ENCODE measurements at places on chromosomes 1 and 21.

DNA sequence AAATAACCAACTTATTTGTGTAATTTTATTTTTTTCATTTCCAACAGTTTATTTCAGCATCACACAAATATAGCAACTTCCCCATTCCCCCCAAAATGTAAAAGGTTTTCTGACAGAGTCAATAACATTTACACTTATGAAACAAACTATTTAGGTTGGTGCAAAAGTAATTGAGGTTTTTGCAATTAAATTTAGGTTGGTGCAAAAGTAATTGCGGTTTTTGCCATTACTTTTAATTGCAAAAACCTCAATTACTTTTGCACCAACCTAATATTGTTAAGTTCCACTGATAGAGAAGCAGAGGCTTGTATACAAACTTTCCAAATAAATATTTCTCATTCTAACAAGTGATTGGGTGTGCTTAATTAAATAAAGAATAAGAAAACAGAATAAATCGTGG lies 270.9 kb upstream of the DUSP10 start:
- DNase-seq, result no peak

- DNase-seq, result peak; percentile 15
Measured at GRCh38 chr1:89804642-89805237, 16.1 kb upstream of the LRRC8D start.

GRCh38 chr1:199735660-199736059 lies 291.9 kb upstream of the NR5A2 start:
- DNase-seq, result no peak

DNA sequence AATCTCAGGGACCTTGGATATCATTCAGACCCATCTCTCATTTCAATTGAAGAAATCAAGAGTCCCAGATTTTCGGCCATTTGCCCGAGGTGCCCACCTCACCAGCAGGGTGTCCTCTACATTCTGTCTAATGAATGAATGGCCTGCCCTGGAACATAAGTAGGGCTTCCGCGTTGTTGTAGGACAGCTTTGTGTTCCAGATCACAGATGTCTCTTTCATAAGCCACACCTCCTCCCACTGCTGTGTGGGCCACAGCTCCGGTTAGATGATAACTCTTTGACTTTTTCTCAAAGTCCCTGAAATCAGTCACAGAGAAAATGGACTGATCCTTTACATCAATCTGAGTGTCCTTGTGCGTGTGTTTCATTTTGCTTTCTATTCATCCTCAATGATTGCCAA lies 144.4 kb downstream of the RGS7 start:
- DNase-seq, result no peak

DNA sequence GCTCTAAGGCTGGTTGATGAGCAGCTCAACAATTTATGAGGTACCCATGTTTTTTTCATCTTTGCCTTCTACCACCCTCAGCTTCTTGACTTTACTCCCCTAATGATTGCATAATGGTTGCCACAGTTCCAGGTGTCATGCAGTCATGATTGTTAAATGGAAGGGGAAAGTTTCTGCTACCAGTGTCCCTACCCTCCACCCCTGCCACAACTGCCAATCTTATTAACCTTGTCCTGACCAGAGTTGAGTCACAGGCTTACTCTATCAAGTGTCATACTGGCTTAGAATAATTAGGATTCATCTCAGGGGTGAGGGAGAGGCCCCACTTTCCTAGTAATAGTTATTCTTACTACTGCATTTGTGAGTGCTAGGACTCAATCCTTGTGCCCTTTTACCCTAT lies 7.9 kb upstream of the FUBP1 start:
- DNase-seq, result no peak

GRCh38 chr21:21387916-21388315 lies 389.7 kb downstream of the NCAM2 start:
- DNase-seq, result no peak

DNA sequence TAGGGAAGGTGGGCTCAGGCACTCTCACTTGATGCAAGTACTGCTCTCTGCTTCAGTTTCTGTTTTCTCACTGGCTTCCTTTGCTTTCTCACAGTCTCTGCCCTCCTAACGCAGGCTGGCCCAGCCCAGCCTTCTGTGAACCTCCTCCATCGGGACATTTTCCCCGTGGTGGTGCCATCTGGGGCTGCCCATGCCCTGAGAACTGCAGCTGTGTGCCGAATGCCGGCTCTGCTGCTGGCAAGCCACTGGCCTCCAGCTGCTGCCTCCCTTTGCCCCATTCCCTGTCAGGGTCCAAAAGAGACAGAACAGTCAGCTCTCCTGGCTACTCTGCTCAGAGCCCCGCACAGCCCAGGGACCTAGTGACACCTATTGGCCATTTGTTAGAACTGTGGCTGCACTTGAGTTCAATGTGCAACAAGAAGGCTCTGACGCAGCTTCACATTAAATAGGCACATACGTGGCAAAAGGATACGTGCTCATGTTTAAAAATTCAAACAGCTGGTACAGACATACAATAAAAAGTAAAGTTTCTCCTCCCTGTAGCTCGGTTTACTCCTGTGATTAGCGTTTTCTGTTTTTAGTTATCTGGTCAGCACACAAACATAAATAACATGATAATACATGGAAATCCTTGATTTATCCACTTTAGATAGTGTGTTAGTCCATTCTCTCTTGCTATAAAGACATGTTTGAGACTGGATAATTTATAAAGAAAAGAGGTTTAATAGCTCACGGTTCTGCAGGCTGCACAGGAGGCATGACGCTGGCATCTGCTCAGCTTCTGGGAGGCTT lies 46.6 kb downstream of the FCRL5 start:
- peak; percentile 10 for DNase-seq

GRCh38 chr1:203219171-203219570 lies 10.3 kb downstream of the CHIT1 start:
- DNase-seq, result no peak

- no peak for DNase-seq
Measured at GRCh38 chr1:6958407-6959030, 173.3 kb downstream of the CAMTA1 start.

- no peak for DNase-seq
Measured at GRCh38 chr21:28482657-28483056, 510.0 kb downstream of the LTN1 start.

DNA sequence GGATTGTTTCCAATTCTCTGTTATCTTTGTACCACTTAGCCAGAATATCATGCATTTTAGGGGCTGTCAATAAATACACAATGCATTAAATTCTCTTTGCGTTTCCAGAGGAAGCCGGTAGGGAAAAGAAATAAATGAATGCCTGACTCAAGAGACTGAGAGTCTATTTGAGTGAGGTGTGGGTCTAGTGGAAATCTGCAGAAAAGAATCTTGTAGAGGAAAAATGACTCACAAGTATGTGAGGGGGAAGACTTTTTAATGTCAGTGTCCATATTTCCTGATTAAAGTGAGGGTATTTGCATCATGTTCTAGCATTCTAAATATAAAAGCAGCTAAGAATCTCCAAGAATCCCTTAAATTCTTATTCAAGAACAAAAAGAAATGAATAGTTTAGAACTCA lies 271.1 kb downstream of the PTPRC start:
- DNase-seq, result no peak

GRCh38 chr1:71796006-71796405 lies 486.3 kb downstream of the NEGR1 start:
- DNase-seq, result no peak

DNA sequence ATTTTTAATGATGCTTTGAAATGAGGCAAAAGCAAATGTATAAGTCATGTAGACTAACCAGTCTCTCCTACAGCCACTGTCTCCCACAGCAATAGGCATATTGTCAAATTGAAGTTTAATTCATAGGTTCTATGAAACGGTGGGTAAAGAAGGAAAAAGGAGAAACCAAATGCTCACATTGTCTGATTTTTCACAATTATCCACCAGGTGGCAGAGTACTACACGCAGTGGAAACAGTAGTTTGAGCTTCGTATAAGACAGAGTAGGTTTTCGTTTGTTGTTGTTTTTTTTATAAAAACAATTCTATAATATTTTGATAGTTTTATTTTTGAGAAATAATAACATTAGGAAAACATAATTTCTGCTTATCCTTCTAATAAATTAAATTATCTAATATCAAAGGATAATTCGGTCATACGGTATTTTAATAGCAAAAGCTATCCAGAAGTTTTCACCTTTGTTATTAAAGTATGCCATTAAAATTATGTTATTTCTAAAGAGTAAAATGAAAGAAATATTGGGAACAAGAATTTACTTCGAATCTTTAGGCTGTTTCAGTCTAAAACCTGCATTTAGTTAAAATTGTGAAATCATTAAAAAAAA lies 39.1 kb downstream of the TYW3 start:
- DNase-seq, result peak; percentile 33

DNA sequence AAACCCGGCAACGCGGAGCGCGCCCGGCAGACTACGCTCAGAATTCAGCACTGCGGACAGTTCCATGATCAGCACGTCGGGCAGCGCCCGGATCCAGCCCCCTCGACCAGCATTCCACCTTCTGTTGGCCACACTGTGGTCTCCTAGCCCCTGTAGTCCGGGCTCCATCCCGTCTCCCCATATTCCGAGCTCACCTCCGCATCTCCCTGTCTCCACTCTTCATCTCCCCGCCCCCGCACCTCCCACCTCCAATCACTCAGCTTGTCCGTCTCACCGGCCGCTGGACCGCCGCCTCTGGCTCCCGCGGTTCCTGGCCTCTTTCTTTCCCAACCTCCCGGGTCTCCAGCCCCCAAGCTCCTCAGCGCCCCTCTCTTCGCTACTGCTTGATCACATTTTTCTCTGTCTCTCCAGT lies 500 bp downstream of the EPHA10 start:
- DNase-seq, result no peak

GRCh38 chr1:41399145-41399795 lies 38.0 kb downstream of the FOXO6 start:
- no peak for DNase-seq

- DNase-seq, result no peak
Measured at GRCh38 chr1:50476800-50477199, 53.6 kb upstream of the DMRTA2 start.

- DNase-seq, result no peak
Measured at GRCh38 chr1:42825036-42825851, 8.0 kb upstream of the SVBP start.

DNA sequence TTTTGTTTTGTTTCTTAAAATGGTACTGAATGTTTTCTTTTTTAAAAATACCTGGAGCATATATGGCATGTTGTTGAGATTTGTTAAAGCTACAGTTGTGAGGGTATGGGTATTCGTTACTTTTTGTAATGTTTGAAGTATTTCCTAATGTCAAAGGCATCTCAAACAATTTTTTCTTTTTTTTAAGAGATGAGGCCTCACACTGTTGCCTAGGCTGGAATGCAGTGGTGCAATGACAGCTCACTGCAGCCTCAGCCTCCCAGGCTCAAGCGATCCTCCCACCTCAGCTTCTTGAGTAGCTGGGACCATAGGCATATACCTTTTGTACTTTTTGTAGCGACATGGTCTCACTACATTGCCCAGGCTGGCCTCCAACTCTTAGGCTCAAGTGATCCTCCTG lies 16.1 kb downstream of the CLCN6 start:
- DNase-seq, result no peak

GRCh38 chr21:41403331-41403730 lies 22.7 kb upstream of the MX1 start:
- no peak for DNase-seq

GRCh38 chr1:55154616-55155015 lies 60.5 kb downstream of the USP24 start:
- no peak for DNase-seq

DNA sequence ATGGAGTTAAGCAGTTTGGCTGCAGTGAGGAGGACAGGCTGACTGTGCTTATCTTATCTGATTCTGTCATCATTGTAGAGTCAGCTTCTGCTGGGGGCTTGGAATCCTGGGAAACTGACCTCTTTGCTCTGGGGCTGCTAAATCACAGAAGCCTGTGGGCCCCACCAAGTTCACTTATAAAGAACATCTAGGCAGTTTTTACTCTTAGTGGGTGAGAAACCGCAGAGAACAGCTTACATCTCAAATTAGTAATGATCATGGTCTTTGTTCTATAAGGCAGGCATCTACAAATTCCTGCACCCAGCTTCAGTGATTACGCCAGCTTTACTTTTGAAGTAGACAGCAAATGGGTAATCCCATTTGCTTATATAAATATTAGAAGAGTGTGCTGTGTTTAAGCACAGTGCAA lies 75.7 kb downstream of the ZC3H11B start:
- no peak for DNase-seq

DNA sequence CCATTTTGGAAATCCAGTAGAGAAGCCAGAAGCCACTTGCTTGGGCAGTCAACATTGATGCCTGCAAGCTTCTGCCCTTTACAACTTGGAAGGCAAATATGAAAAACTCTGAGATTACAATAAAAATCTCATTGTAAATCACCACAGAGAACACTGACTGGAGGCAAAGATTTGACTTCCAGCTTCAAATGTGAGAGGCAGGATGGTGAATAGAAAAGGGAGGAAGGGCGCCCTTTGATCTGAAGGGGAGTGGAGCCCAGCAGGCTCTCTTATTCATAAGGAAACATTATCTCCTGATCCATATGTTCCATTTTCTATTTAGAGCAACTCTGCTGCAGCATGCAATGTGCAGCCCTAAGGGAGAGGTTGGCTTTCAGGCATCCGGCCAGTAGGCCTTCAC lies 348.3 kb downstream of the AJAP1 start:
- no peak for DNase-seq

DNA sequence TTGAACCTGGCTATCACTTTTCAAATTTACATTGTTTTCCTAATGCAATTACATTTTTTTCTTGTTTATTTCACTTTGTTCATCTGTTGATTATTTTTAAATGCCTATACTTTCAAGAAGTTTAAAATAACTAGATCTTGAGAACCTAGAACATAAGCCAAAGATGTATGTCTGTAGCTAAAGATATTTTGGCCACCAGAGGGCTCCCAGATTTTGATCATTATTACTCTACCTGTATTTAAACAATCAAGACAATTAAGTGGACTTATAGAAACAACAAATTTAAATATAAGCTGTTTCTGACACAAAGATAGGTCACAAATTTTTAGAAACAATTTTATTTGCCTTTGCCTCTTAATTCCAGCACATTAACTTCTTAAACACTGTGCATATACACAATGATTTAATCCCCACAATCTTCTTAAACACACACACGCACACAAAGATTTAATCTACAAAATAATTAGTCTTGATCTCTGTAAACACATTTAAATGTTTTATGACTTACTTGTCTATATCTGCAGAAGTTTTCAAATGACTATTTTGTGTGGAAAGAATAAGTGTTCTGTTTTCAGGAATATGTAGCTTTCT lies 380.0 kb downstream of the DSCAM start:
- DNase-seq, result no peak

DNA sequence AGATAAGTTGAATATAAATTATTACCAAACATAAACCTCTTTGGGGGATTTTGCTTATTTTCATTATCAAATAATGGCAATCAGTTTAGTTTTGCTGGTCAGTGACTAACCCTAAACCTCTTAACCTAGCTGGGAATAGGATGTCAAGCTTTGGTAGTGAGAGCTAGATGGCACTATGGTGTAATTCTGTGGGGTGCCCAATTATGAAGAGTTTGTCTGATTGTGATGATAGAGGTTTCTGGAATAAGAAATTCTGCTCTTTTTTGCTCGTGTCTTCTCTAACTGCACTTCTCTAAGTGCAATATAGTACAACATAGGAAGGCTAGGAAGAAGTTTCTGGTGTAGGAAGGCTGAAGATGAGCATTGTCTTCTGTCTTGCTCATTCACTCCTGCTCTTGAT lies 59.8 kb downstream of the XCL1 start:
- DNase-seq, result no peak
